NCI-H524 (cell line): ENCODE measurements at places on chromosomes 13 and 19.

DNA sequence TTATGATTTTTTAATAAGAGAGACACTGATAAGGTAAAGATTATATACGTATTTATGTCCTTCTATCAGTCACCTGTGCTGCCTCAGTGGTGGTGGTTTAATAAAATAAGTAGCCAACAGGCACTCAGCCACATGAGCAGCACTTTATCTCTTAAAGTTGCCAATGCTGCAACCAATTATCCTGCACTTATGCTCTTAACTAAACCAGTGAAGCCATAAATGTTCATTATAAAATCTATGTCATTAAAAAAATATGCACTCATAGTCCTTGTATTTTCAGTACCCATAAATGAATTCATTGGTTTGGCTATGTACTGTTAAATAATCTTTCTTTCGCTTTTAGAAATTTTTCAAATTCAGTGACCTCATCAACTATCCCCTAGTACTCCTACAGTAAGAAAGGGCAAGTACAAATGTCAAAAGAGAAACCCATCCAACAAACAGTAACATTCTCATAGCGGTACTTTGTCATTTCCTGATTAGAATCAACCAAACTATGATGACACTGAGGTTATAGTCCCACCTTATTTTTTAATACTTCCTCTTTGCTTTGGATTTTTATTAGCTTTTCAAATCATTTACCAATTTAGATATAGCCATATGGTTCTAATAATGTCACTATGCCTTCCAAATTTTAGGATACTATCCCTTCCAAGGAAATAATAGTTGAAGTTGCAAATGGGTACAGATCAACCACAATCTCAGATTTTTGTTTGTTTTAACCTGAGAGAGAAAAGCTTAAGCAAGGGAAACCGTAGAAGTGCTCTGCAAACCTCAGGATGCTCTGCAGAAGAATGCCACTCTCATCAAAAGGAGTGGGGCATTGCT, 190.9 kb downstream of the KLF12 start:
- DNase-seq: no peak

DNA sequence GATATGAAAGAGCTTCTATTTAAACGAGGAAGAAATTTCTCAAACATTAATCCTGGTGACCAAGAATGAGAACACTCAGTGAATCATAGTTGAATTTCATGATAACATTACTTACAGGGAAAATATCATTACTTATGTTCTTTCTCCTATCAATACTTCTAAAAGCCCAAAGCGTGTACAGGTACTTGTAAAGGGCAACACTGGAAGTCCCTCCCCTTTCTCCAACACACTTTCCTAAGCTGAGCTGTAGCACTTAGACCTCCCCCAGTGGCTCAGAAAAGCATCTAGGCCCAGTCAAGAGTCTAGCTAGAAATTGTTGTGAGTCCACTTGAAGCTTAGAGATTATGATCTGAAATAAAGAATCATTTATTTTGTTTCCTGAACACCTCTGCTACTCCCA, 150.7 kb downstream of the ABCC4 start:
- DNase-seq: no peak

GRCh38 chr19:14375582-14376291, 5.5 kb upstream of the ADGRE5 start:
- DNase-seq: peak; percentile 23

DNA sequence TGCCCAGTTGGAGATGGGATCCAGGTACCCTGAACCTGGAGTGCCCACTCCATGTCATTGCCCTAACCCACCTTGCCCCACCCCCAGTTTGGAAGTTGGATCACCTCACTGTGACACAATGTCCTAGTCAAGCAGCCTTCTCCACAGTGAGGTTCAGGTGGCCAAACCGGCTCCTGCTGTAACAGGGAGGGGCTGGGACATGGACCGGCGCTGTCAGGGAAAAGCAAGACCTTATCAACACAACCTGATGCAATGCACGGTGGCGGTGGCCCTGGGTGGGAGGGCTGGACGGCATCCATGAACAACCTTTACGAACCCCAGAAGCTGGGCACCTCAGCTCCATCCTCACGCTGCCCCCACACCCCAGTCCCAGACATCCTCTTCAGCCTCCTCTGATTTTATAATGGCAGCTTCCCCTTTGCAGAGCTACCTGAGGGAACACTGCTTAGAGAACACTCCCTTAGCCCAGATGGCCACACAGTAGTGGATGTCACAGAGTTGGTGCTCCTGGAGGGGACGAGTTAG, 1.6 kb upstream of the KRTDAP start:
- no peak for DNase-seq

- no peak for DNase-seq
Observed at GRCh38 chr19:7701654-7702457, at the start of gene FCER2. Gene FCER2, minus strand, starts transcription at chr19:7702131. Its CDS starts 2,371 bp downstream, at chr19:7699760.

DNA sequence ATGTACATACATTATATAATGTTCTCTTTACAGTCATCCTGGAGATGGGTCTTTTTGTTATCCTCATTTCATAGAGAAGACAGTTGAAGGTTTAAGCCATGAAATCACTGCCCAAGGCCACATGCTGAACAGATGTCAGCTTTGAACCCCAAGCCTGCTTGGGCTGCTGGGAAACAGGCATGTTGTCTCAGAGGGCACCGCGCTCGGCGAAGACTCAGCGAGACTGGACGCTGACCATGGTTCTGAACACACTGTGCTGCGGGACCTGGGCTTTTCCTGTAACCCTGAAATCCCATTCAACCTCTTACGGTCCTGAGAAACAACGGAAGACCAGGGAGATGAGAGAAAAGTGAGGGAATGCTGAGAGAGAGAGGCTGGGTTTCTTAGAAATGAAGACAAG, 27.3 kb downstream of the LRFN3 start:
- no peak for DNase-seq

DNA sequence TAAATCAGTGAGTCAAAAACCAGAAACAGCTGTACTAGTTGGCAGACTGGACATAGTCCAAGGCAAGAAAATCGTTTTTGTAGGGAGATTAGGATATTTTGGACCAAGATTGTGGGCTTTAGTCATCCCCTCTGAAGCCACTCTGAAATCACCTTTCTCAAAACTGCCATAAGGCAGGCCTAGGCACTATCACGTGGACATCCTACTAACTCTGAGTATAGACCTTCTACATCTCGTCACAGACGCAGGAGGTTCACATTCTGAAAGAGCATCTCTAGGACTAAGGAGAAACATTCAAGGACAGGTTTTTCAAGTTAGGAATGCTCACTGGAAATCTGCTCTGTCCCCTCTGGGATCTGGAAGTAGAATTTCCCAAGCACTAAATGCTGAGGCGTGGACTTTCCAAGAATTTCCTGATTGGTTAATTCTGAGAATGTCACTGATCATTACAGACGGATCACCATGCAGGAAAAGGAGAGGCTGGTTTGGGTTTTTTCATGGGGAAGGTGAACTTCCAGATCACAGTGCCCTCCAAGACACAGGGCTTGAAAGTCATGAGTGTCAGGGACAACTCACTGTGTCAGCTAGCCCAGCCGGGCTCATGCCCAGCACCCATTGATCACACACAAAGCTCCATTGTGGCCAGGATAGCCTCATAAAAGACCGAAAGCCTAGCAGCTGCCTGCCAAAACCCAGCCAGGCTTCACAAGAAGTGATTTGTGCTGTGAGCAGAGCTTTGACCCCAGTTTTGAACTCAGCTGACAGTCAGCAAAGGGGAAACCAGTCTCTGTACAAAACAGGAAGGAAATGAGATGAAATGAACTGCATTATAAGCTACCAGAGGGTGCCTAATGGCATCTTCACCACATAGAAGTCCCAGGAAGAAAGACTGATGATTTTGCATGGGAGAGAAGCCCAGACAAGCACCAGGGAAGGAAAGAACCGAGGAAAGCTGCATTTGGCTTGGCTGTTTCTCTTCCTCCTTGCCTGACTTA, 2.7 kb upstream of the RUBCNL start:
- DNase-seq: no peak

- DNase-seq: no peak
Observed at GRCh38 chr13:23462815-23463559, 29.5 kb upstream of the SACS start.

- no peak for DNase-seq
Observed at GRCh38 chr19:46715975-46716671, 791 bp downstream of the PRKD2 start.

GRCh38 chr13:93264876-93265275, 38.3 kb downstream of the GPC6 start:
- no peak for DNase-seq

- no peak for DNase-seq
Observed at GRCh38 chr19:2464389-2464788, 7.6 kb upstream of the LMNB2 start.

- no peak for DNase-seq
Observed at GRCh38 chr13:28719227-28720055, 671 bp upstream of the SLC46A3 start.

- DNase-seq: no peak
Observed at GRCh38 chr19:35216016-35216832, 12.3 kb downstream of the FAM187B start.

- DNase-seq: no peak
Observed at GRCh38 chr13:44195245-44195644, 178.4 kb upstream of the SERP2 start.

DNA sequence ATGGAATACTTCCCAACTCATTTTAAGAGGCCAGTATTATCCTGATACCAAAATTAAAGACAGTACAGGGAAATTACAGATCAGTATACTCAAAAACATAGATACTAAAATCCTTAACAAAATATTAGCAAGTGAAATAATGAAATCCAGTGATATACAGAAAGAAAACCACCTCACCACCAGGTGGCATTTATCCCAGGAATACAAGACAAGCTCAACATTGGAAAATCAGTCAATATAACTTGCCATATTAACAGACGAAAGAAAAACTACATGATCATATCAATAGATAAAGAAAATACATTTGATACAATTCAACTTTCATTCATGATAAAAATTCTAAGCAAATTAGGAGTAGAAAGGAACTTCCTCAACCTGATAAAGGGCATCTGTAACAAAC, 6.7 kb upstream of the GNA15 start:
- DNase-seq: peak; percentile 69

GRCh38 chr19:46629546-46630025, 4.7 kb upstream of the PTGIR start:
- no peak for DNase-seq

- no peak for DNase-seq
Observed at GRCh38 chr19:38483016-38483630, 49.6 kb downstream of the RYR1 start.
